C1 segment of cervical spinal cord (tissue), 14 donors: ENCODE measurements at places on chromosomes 2 and 18.

DNA sequence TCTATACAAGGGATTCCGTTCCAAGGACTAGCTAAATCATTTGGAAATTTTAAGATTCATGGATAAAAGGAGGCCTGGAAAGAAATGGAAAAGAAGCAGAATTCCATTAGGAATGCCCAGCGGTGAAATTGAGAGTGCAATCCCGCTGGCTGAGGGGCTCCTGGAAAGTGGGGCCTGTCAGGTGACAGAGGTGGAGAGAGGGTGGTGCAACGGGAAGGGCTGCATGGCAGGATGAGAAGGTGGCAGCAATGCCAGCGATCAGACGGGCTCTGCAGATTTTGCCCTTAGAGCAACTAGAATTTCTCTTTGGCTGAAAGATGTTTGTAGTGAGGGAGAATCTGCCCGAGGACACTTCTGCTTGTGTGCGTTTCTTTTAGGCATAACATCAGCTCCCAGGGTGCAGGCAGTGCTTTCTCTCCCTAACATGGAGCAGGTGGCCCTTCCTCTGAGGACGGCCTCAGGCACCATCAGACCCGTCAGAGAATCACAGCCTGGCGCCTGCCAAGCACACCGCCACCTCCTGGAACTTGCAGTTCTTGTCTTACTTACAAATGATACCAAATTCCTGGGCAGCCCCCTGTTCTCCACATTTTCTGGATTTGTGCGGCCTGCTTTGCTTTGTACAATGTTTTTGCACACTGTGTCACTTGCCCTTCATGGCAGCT lies 261.6 kb downstream of the NDUFA10 start:
- no peak for DNase-seq

GRCh38 chr18:67242001-67242400 lies 274.5 kb downstream of the DSEL start:
- no peak for DNase-seq

- no peak for DNase-seq
Observed at GRCh38 chr18:51287818-51288508, 90.5 kb upstream of the MEX3C start.

DNA sequence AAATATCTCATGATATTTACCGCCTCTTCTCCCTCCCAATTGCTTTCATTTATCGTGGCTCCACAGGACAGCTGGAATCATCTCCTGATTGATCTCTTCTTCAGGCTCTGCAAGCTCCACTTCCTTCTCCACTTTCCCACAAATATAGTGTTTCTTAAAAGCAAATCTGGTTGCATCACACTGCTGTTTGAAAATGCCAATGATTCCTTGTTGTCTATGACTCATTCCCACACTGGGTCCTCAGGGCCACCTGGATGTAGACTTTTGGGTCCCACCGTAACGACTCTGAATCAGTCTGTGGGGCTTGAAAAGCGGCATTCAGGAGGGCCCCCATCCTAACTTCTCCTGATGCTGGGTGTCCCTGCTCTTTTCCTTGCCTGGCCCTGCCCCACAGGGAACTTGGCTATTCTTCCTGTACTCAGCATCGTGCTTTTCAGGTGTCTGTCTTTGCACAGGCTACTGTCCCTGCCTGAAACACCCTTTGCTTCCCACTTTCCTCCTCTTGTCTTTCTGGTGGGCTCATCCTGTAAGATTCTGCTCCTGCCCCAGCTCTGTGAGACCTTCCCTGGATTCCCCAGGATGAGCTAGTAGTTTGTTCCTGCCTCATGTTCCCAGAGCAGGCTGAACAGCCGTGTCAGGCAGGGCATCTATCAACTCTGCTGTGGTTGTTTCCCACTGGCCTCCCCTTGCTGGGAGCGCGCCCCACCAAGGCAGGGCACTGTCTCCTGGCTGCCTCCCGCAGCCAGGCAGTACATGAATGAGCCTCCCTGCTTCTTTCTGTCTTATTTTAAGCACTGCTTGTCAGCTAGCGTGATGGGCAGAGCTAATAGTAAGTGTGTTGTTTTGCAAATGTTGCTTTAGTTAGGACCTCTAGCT lies 111.9 kb downstream of the KCTD1 start:
- DNase-seq: no peak

DNA sequence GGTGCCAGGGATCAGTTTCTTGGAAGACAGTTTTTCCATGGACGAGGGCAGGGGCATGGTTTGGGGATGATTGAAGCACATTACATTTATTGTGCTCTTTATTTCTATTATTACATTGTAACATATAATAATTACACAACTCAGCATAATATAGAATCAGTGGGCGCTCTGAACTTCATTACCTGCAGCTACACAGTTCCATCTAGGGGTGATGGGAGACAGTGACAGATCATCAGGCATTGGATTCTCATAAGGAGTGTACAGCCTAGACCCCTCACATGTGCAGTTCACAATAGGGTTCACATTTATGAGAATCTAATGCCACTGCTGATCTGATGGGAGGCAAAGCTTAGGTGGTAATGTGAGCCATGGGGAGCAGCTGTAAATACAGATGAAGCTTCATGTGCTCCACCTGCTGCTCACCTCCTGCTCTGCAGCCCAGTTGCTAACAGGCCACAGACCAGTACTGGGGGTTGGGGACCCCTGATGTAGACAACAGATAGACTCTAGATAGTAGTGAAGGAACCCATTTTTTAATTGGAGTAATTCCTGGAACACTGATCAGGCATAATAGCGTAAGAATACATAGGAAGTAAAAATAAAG lies 41.5 kb upstream of the MC4R start:
- no peak for DNase-seq

DNA sequence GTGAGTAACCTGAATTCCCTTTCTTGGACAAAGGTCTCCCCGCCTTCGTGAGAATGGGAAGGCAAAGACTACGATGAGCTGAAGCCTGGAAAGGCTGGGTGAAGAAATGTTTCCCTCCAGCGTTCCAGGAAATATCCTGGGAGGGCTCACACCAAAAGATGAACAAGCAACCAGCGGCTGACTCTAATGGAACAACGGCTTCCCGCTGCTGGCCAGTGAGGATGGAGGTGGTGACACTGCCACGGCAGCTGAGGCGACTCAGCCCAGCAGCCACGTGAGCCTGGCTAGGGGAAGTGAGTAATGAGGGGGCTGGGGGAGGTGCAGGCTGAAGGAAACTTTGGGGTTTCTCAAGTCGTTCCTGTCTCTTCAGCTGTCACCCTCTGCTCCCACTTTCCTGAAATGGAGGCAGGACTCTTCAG lies 105.0 kb upstream of the SMAD7 start:
- no peak for DNase-seq

DNA sequence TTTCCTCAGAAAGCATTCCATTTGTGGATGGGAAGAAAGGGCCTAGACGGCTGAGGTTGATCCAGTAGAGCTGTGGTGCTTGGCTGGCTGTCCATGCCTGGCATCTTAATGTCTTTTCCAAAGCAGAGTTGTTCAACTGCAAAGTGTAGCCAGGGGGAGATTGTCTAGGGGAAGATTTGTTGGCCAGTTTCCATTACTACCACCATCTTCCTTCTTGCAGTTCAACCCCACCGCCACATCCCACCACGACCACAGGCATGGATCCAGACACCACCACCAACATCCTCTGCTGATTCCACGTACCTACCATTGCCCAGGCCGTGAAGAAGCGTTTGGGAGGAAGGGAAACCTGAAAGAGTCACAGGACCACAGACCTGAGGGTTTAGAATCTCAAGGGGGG lies 50.7 kb upstream of the HAAO start:
- DNase-seq: no peak

DNA sequence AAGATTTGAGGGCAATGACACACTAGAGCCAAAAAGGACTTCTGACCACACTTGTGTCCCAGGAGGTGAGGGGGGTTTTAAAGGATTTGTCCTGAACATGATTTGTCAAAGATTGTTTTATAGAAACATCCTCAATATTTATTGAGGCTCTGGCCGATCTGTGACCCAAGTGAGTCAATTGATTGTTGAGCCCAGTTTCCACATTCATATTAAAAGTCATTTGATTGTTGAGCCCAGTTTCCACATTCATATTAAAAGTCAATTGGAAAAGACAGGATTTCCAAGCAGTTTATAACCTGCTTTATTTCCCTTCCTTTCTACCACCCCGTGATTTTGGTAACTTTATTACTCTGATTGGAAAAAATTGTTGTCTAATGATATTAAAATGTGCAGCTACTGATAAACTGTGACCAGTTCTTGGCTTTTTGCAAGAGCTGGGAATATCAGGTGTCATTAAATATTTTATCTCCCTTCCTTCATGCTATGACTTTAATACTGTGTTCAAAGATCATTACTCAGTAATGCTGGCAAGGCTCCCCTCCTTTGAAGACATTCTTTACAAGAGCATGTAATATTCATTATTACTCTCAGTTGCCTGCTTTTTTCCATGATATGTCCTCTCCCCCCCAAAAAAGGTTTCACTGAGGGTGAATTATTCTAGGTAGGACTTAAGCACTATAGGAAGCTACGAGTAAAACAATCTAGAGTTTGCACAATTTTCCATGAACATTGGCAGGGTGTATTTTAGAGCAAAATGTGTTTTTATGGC lies 75.3 kb downstream of the HRH4 start:
- no peak for DNase-seq

DNA sequence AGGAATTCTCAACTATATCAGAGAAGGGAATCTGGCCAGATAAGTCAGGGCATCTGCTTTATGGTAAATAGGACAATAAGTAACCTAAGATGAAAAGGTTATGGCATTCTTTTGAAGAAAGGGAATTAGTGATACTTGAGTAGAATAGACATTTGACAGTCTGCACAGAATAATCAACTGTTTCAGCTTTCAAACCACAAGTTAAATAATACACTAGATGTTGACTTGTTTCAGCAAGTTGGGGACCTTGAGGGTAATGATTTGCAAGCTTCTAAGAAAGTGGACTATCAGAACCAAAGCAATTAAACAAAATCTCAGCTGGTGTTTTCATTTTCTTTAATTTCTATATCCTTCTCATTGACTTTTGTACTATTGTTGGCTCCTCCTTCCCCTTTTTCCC lies 54.5 kb downstream of the SLC39A10 start:
- no peak for DNase-seq

DNA sequence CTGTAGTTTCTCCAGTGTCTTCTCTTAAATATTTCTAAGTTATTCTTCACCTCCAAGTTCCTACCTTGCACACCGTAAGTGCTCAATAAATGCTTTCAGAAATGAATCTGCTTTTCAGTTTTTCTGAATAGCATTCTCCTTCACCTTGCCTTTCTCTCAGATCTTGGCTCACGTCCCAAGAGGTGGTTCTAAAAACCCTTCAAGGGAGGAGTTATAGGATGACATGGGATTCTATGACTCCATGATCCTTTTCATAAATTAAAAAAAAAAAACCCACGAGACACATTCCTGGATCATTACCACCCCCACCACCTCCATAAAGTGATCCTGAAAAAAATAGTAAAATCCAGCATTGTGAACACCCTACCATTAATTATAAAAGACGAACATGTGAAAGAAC lies 11.7 kb downstream of the KCTD1 start:
- no peak for DNase-seq

DNA sequence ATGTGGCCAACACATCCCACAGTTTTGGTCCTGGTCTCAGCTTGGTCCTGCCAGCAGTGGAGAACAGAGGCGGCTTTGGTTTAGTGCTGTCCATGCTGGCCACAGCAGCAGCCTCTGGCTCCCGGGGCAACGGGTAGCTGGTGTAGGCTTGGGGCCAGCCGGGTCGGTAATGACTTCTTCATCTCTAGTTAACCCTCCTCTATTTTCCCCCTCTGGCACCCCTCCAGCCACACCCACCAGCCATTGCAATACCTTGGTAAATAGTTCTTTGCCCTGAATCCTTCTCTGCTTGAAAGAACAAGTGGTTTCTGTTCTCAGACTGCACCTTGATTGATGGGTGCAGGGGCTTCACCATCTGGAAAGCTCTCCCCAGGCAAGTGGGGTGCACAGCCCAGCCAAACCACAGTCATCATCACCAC lies 31.7 kb upstream of the ZNF396 start:
- no peak for DNase-seq

- DNase-seq: no peak
Observed at GRCh38 chr2:88654714-88655113, 27.4 kb upstream of the EIF2AK3 start.

DNA sequence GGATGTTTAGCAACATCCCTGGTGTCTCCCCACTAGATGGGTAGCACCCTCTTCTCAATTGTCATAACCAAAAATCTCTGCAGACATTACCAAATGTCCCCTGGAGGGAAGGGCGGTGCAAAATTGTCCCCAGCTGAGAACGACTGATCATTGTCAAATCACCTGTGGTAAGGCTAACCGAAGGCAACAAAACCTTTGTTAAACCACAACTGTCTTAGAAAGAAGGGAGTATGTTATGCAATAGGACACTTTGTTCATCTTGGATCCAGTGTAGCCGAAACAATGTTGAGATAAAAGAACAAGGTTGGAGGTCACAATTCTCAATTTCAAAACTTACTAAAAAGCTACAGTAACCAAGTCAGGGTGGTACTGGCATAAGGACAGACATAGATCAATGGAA lies 50.3 kb upstream of the ST3GAL5 start:
- DNase-seq: no peak

DNA sequence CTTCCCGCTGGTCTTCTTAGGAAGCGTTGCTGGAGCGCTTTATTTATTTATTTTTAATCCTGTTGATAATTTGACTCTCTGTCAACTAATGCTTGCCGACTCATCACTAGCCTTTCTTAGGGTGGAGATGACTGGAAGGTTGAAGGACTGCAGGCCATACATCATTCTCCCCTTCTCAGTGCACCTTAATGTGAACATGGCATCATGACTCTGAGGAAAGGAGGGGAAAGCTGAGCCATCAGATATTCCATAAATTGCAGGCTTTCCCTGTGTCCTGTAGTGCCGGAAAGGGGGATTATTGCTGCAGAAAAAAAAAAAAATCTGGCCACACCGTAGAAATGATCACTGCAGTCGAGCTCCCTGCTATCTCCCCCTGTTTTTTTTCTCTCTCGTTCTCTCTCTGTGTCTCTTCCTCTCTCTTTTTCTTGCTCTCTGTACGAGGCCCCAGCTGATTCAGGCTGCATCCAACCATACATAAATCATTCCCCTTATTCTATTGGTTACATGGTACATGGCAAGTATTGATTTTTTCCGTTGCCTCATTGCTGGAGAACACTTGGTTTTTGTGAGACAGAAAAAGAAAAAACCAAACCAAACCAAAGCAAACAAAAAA lies 125.8 kb upstream of the EFEMP1 start:
- DNase-seq: no peak

DNA sequence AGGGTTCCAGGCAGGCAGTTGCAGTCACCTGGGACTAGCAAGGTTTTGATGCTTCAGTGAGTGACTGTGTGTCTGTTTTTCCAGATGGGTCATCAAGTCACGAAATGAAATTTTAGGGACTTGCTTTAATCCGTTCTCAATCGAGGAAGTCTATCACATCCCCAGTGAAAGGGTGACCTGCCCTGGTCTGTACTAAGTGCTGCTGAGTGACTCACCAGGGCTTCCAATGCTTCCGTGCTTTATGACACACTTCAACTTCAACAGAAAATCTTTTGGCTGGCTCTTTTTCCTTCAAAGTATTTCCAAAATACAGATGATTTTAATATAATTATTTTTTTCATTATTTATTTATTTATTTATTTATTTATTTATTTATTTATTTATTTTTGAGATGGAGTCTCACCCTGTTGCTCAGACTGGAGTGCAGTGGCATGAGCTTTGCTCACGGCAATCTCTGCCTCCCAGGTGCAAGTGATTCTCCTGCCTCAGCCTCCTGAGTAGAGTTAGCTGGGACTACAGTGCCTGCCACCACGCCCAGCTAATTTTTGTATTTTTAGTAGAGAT lies 18.4 kb downstream of the TFCP2L1 start:
- no peak for DNase-seq
